Spleen (tissue), 13 donors: ENCODE measurements at places on chromosomes 7 and 10. TPM values are rescaled to one million over a fixed set of nuclear protein-coding genes. Genes with fewer than 3 reads are reported as not detected.

FGL2 gene
- 13.2 TPM for polyA plus RNA-seq

HOXA10 gene
- polyA plus RNA-seq: 0.19 TPM

ACSM6 gene
- polyA plus RNA-seq: not detected

EVX1 gene
- not detected for polyA plus RNA-seq

JAKMIP3 gene
- 0.13 TPM for polyA plus RNA-seq

DRGX gene
- not detected for polyA plus RNA-seq

GIMAP5 gene
- polyA plus RNA-seq: 114 TPM

ADAM8 gene
- polyA plus RNA-seq: 20.4 TPM

PRSS37 gene
- not detected for polyA plus RNA-seq

TFEC gene
- polyA plus RNA-seq: 16.6 TPM
